A549 treated with RU486 at 1 μM for 4 hours (cell line): ENCODE measurements at places on chromosomes 3 and 15. TPM values are rescaled to one million over a fixed set of nuclear protein-coding genes. Genes with fewer than 3 reads are reported as not detected.

Gene ARGFX
- not detected in 5 replicates for total RNA-seq

Gene ATP2B2
- total RNA-seq = 0.03 to 0.16 TPM (median 0.04 TPM) in 4 of 5 replicates, not detected in the other

Gene ATP2C1
- 19.6 to 33.0 TPM (median 30.7 TPM) in 5 replicates for total RNA-seq

Gene CILP
- 0.04 to 0.09 TPM (median 0.05 TPM) in 5 replicates for total RNA-seq

Gene SLC28A1
- 0.07 TPM in 1 of 5 replicates, not detected in the others for total RNA-seq

Gene HHLA2
- total RNA-seq = 0.03 to 0.14 TPM (median 0.10 TPM) in 4 of 5 replicates, not detected in the other

Gene CD200R1L
- total RNA-seq = not detected in 5 replicates

Gene PCNP
- 93.6 to 122 TPM (median 101 TPM) in 5 replicates for total RNA-seq

Gene PLCB2
- total RNA-seq = 0.68 to 1.4 TPM (median 0.82 TPM) in 5 replicates

Gene ZNF770
- total RNA-seq = 6.1 to 17.7 TPM (median 16.8 TPM) in 5 replicates

Gene IL12A
- 0.91 to 1.3 TPM (median 0.93 TPM) in 5 replicates for total RNA-seq

Gene MB21D2
- 3.0 to 5.7 TPM (median 5.2 TPM) in 5 replicates for total RNA-seq

Gene CSPG5
- total RNA-seq = 0.63 to 1.3 TPM (median 1.1 TPM) in 5 replicates

Gene P3H2
- total RNA-seq = 29.4 to 48.5 TPM (median 38.8 TPM) in 5 replicates

Gene MASP1
- total RNA-seq = 0.14 to 0.46 TPM in 2 of 5 replicates, not detected in the others

Gene ROPN1B
- not detected in 5 replicates for total RNA-seq

Gene PIERCE2
- total RNA-seq = 1.8 to 4.8 TPM (median 4.3 TPM) in 5 replicates

Gene DLL4
- 0.35 to 0.81 TPM (median 0.67 TPM) in 5 replicates for total RNA-seq

Gene PYGO1
- 5.1 to 7.8 TPM (median 7.4 TPM) in 5 replicates for total RNA-seq

Gene NDN
- total RNA-seq = 0.09 to 0.11 TPM in 2 of 5 replicates, not detected in the others

Gene UROC1
- not detected in 5 replicates for total RNA-seq

Gene DUOXA2
- total RNA-seq = not detected in 5 replicates
